ENCODE measurements at places on chromosomes 16 and 17.
A peak's percentile ranks its signal among the peaks of the same experiment; 100 is the strongest.

DNA sequence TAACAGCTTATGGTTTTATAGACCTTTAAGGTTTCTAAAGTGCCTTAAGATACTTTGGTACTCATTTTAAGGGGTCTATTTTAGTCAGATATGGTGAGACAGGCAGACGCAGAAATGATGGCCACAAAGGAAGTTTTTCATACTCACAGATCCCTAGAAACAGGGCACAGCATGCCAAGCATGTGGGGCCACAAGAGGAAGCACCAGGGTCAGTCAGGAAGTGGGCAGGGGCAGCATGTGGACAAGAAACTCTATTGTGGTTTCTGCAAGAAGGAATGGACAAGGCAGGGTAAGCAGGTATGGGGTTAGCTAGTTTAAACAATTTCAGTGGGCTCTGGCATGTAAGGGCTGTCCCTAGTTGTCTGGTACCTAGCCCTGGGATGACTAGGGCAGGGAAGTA, 8.5 kb downstream of the EFCAB3 start:
- DNase-seq, result no peak

DNA sequence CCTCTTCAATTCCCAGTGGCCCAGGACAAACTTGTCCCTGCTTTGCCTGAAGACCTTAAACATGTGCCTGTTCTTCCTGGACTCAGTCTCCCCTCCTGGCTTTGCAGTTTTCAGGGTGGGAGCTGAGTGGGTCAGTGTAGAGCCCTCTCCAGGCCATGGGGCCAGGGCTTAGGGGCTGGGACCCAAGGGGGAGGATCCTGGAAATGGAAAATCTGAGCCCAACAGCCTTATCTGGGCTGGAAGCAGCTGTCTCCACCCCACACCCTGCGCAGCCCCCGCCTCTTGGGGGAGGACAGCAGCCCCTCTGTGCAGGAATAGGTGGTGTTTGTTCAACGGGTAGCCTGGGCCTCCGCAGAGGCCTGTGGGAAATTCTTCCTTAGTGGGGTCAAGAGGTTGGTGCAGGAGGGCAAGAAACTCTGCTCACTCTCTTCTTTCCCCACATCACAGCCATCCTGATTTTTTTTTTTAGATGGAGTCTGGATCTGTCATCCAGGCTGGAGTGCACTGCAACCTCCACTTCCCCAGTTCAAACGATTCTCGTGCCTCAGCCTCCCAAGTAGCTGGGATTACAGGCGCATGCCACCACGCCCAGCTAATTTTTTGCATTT, 6.8 kb upstream of the SMTNL2 start:
- DNase-seq, result no peak

DNA sequence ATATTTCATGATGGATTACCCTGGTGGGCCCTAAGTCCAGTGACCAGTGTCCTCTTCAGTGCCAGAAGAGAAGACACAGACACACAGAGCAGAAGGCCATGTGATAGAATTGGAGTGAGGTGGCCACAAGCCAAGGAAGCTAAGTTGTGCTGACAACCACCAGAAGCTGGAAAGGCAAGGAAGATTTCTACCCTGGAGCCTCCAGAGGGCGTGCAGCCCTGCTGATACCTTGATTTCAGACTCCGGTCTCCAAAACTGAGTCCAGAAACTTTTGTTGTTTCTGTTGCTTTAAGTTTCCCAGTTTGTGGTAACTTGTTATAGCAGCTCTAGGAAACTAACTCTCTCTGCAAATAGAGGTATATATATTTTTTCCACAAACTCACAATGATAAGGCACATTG, 396.6 kb upstream of the ASIC2 start:
- no peak for DNase-seq

DNA sequence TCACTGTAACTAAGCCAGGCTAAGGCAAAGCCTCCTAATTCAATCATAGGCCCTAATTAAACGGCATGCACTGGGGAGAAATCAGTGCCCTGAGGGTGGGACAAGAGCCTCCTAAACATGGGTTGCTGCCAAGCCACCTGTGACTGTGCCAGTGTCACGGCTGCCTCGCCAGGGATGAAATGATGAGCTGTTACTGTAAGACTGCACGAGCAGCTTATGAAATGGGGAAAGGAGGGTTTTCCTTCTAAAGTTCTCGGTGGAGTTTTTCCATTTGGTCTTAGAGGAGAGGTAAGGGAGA, 12.7 kb downstream of the TMEM11 start:
- DNase-seq, result no peak

GRCh38 chr16:68257251-68257905, 6.9 kb upstream of the SLC7A6 start:
- DNase-seq, result no peak

DNA sequence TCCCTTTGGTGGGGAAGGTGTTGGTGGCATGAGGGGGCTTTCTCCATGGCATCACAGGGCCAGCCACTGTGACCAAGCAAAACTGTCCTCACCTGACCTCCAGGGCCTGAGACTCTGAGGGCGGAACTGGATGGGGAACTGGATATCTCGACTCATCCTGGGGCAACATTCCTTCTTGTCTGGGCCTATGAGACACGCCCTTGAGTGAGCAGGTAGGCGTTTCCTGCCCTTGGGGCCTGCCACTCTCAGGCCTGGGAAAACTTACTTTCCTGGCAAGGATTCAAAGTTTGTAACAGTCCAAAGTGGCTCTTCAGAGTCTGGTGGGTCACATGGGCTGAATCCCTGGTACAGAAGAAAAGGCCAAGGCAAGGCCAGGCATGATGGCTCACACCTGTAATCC, 9.6 kb downstream of the MT1X start:
- no peak for DNase-seq

DNA sequence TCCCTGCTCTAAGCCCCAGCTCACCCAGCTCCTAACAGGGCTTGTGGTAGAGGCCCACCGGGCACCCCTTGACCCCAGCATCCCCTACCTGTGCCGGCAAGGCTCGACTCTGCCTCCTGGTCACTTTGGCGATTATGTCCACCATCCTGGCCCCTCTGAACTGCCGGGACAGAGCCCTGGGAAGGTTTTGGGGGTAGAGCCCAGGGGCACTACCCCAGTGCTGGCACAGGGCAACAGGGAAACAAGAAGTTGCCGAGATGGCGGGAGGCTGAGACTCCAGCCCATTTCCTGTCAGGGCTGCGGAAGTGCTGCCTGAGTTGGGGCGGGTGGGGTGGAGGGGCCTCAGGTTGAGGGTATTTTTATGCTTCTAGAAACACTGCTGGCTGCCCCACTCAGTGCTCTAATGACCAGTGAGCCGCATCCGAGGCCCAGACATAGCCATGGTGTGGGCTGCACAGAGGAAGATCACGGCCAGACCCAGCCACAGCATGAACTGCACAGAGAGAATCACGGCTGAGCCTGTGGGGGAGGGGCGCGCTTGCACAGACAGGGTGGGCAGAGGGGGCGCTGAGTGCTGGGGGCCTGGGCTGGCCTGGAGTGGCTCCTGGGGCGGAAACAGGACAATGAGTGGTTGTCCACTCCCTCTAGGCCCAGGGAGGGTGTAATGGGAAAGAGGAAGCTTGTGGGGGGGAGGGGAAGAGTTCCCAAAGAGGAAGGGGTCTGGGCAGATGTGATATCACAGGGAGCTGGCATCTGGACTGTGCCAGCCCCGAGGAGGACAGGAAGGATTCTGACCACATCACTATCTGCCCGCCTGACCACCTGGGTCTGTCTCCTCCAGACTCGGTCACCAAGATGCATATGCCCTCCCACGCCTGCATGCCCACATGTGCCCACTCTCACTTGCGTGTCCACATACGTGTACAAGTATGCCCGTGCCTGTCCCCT, 22.3 kb downstream of the ARHGAP27 start:
- DNase-seq, result peak; percentile 63

GRCh38 chr17:75034236-75034908, 12.4 kb downstream of the ATP5PD start:
- peak; percentile 64 for DNase-seq

GRCh38 chr17:69066482-69066881, 5.8 kb upstream of the ABCA9 start:
- DNase-seq, result no peak

- DNase-seq, result no peak
Observed at GRCh38 chr17:73430848-73431247, 119.0 kb upstream of the CDC42EP4 start.

All from activated gamma-delta T cell treated with Interleukin-2 at 50 U/mL for 16 hours (primary cell).